B cell (primary cell): ENCODE measurements at places on chromosomes 13 and 19. TPM values are rescaled to one million over a fixed set of nuclear protein-coding genes. Genes with fewer than 3 reads are reported as not detected.

GRCh38 chr19:36144624-36145023 lies 4.8 kb downstream of the CAPNS1 start:
- DNase-seq = no peak

Gene FGF22
- polyA plus RNA-seq = 0.34 and 0.37 TPM in 2 replicates

DNA sequence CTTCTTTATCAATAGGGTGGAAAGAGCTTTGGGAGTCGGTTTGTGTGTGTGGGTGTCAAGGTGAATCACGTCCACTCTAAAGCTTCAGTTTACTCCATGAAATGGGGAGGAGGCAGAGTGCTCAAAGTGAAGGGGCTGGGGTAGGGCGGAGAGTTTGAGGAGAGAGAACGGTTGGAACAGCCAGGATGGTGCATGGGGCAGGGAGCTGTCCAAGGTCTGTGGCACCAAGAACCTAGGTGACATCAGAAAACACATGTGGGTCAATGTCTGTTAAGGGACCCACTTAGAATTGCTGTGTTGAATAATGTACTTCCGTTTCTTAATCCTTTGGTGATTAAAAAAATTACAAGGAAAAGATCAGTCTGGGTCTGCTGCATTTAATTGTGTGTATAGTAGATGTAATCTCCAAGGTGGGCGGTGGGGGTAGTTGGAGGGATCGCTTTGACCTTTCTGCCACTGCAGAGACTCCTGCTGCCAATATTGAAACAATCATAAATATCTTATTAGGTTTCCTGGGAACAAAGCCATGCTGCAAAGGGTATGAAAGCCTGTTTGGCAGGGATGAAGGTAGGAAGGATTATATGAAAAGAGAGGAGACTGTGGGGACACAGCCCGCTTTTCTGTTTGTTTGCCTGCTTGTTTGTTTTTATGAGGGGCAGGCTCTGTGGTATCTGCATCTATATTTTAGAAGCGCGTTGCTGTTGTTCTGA lies 122.3 kb downstream of the ATP8A2 start:
- DNase-seq = no peak

GRCh38 chr13:100673713-100674571 lies 653 bp downstream of the TMTC4 start:
- peak; percentile 53 for DNase-seq

DNA sequence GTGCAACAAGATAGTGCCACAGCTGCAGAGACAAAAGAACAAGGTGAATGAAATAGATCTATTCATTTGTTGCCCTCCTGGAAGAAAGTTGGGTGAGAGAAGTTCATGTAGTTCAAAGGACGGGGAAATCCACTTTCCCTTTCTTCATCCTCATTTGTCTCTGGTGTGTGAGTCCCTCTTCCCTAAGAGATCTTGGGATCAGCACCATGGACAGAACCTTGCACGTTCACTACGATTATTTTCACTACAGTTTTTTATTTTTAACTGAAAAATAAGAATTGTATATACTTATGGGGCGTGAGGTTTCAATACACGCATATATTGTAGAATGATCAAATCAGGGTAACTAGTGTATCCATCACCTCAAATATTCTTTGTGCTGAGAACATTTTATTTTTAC lies 29.2 kb downstream of the NLRP5 start:
- no peak for DNase-seq

Gene SULT2A1
- not detected in 2 replicates for polyA plus RNA-seq

DNA sequence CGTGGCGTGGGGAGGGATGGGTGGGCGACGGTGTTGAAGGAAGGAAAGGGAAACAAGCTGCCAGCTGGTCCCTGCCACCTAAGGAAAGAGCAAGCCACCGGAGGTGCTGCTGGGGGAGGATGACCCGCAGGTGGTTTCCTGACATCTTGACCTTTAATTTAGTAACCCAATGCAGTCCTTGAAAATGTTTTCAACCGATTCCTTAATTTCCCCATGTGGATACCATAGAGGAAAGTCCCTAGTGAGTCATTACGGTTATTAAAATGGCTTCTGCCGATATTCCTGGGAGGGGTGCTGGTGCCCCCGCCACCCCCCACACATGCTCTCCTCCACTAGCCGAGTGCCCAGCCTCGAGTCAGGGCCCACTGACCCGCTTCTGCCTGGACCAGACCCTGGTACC lies 6.3 kb upstream of the ANKRD10 start:
- no peak for DNase-seq

Gene FLT3
- 0.10 and 0.13 TPM in 2 replicates for polyA plus RNA-seq

GRCh38 chr19:49937750-49938381 lies 8.6 kb upstream of the NUP62 start:
- DNase-seq = peak; percentile 82

GRCh38 chr19:341386-342127 lies 3.0 kb downstream of the MIER2 start:
- DNase-seq = no peak

- no peak for DNase-seq
These were observed 39.6 kb downstream of the STOML3 start for GRCh38 chr13:38950987-38951386.

Gene UBE2L5
- polyA plus RNA-seq = 0.16 TPM in 2 replicates

DNA sequence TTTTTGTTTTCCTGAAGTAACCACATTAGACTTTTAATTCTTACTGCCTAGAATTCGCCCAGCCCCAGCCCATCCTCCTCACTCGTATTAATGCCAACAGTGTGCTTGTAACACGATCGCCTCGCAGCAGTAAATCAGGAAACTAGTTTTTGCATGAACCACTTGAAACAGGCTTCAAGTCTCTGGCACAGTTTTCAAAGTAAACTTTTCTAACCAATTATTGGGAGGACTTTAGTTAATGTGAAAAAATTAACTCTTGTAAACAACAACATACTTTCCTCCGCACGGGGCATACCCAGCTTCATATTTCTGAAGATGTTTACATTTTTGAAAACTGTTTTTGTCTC lies 39.2 kb downstream of the TNFRSF19 start:
- peak; percentile 23 for DNase-seq

DNA sequence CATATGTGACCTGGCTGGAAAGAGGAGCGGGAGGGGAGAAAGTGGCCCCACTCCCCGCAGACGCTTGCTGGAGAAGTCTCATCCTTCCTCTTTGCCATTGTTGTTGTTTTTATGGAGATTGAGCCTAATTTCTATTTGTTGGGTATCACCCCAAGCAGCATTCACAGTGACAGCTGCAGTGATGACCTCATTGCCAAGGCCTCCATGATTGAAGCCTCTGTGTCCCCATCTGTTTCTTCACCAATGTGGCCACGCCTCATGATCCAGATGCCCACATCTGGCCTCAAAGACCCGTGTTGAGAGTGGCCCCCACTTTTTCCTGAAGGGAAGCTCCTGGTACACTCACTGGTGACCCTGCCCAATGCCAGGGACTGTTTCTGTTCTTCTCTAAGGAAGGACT lies 154.2 kb downstream of the SLC7A1 start:
- DNase-seq = no peak

- no peak for DNase-seq
These were observed 147.9 kb downstream of the KATNAL1 start for GRCh38 chr13:30159446-30159839.

GRCh38 chr13:113145496-113145895 lies 13.0 kb upstream of the PROZ start:
- DNase-seq = no peak

Gene IGFL1
- 0.15 TPM in 1 of 2 replicates, not detected in the other for polyA plus RNA-seq
